ENCODE measurements at places on chromosomes 4 and X.

DNA sequence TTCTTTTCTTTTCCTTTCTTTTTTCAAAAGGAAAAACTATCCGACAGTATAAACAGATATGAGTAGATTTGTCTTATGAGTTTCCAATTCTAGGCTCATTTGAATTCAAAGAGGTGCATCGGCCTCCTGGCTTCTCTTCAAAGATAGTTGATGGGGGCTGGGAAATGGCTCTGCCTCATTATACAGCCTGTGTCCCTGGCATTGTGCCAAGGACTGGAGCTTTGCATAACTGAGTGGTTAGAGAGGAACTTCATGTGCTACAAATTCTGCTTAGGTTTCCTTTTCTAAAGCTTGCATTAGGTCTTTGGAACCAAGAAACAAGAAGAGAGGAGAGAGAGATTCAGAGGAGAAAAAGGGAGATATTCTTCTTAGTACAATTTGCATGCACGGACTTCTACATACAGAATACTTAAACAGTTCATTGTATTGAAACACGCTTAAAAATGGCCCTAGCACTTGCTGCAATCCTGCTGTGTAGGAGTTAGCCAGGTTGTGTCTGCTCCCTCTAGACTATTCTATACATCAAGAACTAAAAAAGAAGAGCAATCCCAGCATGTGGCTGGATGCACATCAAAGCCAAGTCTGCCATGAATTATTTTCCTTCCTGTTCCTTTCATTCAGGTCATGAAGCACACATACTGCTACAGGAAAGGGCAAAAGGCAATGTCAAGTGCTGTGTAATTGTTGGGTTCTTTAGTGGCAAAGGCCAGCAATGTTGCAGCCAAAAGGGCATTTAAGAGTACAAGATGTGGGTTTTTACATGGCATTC is 70.9 kb downstream of the INTS12 start:
- no peak for DNase-seq

DNA sequence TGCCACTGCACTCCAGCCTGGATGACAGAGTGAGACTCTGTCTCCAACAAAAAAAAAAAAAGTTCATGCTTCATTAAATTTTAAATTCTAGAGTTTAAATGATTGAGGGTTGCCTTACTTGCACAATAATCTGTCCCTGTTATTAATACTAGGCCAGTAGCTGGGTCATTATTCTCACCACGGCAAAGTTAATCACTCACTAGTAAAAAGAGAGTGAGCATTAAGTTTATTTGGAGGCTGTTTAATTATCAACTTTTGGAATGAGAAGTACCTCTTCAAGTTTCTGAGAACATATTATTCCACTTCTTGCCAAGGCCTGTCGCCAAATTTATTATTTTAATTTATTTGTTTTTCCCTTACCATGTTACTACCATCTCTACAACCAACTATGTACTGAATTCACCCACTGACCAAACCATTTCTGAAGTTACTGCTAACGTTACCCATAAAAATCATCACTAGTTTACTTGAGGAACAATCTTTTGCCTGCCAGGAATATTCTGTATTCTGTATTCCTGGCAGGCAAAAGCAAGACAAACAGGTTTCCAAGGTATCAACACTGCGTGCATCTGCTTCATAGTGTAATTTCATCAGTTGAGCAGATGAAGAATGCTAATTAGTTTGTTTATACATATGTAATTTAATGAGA is 26.5 kb downstream of the GUCY1A1 start:
- DNase-seq = no peak

GRCh38 chr4:154033921-154034320 is 245.0 kb upstream of the SFRP2 start:
- DNase-seq = no peak

GRCh38 chr4:38030023-38030422 is 69.8 kb downstream of the PTTG2 start:
- DNase-seq = no peak

DNA sequence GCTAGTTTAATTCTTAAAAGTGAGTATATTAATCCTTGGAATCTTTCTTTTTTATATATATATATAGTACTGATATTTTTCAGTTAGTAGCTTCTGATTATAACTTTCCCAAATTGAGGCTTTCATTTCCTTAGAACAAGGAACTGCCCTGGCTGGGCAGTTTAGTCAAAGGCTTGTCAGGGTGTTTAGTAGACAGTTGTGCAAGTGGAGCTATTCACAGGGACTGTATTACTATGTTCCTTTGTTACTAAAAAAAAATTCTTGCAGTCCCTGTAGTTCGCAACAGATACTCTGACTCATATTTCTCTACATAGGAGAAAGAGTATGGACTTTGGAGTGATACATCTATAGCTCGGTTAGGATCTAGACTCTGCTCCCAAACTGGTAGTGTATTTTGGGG is 20.8 kb downstream of the USO1 start:
- no peak for DNase-seq

DNA sequence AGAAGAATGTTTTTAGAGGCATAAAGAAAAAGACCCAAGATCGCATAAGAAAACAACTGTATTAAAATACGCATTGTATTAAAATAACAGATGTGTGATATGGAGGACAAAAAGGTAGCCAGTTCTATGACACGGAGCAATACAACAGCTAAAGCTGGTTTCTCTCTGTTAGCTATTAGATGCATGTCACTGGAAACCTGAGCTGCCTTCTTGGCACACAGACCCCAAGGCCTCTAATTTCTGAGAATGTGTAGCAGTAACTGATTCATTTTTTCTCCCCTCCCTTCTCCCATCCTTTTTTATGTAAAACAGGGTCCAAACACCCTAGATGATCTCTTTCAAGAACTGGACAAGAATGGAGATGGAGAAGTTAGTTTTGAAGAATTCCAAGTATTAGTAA is 4.1 kb downstream of the S100G start:
- no peak for DNase-seq

GRCh38 chrX:83469551-83469950 is 38.5 kb upstream of the POU3F4 start:
- DNase-seq = no peak

DNA sequence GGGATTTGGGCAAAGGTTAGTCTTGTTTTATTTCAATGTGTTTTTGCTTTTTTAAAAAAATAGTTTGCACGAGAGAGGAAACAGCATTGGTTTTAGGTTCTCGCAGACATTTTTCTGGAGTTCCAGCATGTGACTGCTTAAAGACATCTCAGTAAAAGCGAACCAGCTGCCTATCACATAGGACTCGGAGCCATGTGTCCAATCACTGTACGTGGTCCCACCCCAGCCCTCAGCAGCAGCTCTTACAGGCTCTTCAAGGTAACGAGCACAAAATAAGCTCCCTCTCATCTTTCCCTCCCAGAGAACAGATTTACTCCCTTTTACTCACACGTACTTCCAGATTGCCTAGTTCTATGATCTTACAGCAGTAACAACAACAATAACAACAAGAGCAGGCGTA is 68.7 kb downstream of the MCF2 start:
- DNase-seq = no peak

DNA sequence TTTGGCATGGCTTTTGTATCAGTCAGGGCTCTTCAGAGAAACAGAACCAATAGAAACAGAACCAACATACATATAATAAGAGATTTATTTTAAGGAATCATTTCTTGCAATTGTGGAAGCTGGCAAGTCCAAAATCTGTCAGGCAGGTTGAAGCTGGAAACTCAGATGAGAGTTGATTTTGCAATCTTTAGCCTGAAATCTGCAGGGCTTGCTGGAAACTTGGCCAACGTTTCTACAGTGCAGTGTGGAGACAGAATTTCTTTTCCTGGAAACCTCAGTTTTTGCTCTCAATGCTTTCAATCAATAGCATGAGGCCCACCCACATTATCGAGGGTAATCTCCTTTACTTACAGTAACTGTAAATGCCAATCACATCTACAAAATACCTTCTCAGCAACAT is 45.4 kb downstream of the COMMD8 start:
- no peak for DNase-seq

DNA sequence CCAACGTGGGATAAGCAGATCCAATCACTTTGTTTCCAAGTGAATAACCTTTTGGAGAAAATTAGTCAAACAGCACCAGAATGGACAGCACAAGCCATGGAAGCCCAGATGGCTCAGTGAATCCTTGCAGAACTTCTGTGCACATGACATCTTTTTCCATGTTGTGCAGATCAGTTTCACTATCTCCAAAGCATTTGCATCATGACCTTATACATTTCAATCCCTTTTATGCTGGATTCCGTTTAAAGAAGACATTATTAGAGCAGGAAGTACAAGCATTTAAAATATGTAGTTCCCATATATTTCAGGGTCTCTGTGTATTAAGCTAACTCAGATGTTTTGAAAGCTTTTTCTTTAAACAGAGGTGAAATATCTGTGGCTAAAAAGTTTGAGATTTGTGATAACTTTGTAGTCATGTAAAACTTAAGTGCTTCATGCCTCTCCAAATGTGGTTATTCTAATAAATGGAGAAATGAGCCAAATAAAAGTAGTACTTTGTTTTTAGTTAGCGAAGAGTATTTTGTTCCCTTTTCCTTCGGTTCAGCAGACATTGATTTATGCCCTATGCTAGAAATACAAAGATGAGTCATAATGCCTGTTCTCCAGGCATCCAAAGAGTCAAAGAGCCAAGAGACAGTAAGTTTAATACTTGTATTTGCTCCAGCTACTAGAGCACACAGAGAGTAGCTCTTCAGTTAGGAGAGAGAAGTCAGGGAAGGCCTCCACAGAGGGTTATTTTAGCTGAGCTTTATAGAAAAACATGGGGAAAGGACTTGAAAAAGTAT is 39.0 kb downstream of the PLAC8 start:
- DNase-seq = no peak

GRCh38 chrX:129737916-129738315 is 863 bp upstream of the XPNPEP2 start:
- DNase-seq = no peak

DNA sequence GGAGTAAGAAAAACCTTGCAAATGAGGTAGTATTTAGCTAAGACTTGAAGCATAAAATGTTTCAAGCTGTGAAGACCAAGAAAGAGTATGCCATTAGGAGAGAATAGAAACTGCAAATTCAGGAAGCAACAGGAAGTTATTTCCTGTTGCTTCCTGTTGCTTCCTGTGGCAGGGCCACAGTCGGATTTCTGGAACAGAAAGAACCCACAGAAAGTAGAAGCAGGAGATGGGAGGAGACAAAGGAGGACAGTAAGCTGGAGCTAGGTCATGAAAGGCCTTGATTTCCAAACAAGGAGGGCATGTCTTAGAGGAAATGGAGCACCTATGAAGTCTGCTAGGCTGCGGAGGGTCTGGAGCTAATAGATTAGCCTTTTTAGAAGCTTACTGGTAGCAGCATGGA is 17.2 kb downstream of the ASB11 start:
- no peak for DNase-seq

DNA sequence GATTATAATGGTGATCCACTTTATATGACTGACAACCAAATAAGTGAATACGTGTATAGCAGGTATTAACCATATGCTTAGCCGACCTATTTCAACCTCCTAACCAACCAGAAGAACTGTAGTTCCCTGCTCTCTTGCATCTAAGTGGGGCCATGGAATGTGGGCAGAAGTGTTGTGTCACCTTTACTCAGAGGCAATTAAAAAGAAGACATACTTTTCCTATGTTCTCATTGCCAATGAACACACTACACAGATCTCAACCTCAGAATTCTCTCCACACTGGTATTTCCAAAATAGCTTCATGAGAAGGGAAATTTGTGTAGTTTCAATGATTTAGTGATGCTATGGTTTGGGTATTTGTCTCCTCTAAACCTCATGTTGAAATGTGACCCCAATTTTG is 3.2 kb upstream of the NFKB1 start:
- DNase-seq = no peak

- no peak for DNase-seq
Measured at GRCh38 chr4:16227462-16227868, 1.2 kb upstream of the TAPT1 start.

GRCh38 chr4:99088023-99088449 is 552 bp downstream of the ADH5 start:
- DNase-seq = no peak

GRCh38 chrX:63657821-63658220 is 127.2 kb downstream of the ARHGEF9 start:
- DNase-seq = no peak
